ENCODE measurements at places on chromosomes 7 and 10. TPM values are rescaled to one million over a fixed set of nuclear protein-coding genes. Genes with fewer than 3 reads are reported as not detected.
A peak's percentile ranks its signal among the peaks of the same experiment; 100 is the strongest.

GRCh38 chr10:6052247-6053221, 9.6 kb downstream of the IL2RA start:
- peaks cover 3% of the 10 kb centered on the region for H3K27me3 ChIP-seq
- H3K4me1 ChIP-seq: peaks cover 13% of the 10 kb centered on the region
- H3K4me3 ChIP-seq: no peak overlapping the region
- H3K36me3 ChIP-seq: no peaks in the 10 kb centered on the region

Gene ECHDC3
- total RNA-seq: 15.3 TPM

Gene OR13A1
- total RNA-seq: not detected

DNA sequence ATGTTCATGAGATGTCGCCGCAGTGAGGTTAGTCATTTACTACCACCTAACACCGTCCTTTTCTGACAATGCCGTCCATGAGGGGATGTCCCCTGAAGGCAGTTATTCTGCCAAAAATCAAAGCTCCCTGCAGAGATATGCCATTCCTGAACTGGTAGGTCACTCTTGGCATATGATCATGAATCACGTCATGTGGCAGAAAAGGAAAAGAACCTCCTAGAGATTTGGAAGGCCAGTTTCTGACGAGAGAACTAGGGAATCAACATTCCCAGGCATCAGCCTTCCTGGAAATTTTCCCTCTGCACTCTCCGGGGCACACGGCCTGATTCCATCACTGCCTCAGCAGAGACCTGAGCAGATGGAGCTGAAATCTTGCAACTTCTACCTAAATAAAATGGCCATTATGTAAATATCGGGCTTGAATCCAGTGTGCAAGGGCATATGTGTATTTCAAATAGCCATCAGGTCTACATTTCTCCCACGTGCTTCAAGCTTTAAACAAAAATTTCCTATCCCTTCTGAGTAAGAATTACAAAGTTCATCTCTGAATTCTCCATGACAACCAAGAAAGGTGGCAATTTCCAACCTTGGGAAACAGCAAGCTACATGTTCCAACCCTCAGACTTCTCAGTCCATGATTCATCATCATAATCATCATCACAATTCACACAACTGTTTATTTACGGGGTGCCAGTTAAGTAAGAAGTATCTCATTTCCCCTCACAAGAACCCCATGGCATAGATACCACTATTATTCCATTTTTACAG, 46.5 kb downstream of the AMPH start:
- no peaks in the 10 kb centered on the region for H3K27me3 ChIP-seq
- H3K27ac ChIP-seq: no peak overlapping the region
- H3K4me1 ChIP-seq: no peaks in the 10 kb centered on the region
- no peak for DNase-seq
- no peak overlapping the region for H3K4me3 ChIP-seq
- H3K36me3 ChIP-seq: no peaks in the 10 kb centered on the region

GRCh38 chr7:102046373-102047117, 229.1 kb downstream of the CUX1 start:
- no peaks in the 10 kb centered on the region for H3K27me3 ChIP-seq
- peaks cover 30% of the 10 kb centered on the region for H3K4me1 ChIP-seq
- no peak overlapping the region for H3K4me3 ChIP-seq
- no peak for DNase-seq

GRCh38 chr7:28732071-28732869, 225.9 kb downstream of the TRIL start:
- H3K4me3 ChIP-seq: no peak overlapping the region
- peaks cover 2% of the 10 kb centered on the region for H3K27me3 ChIP-seq
- no peak for DNase-seq
- H3K27ac ChIP-seq: no peak overlapping the region
- no peaks in the 10 kb centered on the region for H3K36me3 ChIP-seq

Gene INA
- 0.42 TPM for total RNA-seq

DNA sequence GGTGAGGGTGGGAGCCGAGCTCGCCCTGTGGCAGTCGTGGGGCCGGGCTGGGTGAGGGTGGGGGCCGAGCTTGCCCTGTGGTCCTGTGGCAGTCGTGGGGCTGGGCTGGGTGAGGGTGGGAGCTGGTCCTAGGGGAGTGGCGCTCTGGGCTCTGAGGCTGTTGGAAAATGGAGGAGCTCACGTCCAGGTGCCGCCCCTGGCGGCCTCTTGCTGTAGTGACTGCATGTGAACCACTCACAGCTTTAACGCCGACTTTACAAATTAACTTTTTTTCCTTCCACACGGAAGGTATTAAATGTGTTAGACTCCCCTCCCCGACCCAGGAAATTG, 312.6 kb downstream of the WDR37 start:
- H3K4me1 ChIP-seq: no peaks in the 10 kb centered on the region
- DNase-seq: no peak
- no peak overlapping the region for H3K27ac ChIP-seq
- H3K4me3 ChIP-seq: no peak overlapping the region

GRCh38 chr7:38066391-38066790, 111.7 kb upstream of the STARD3NL start:
- H3K27me3 ChIP-seq: peaks cover 4% of the 10 kb centered on the region
- no peak overlapping the region for H3K27ac ChIP-seq
- DNase-seq: no peak

DNA sequence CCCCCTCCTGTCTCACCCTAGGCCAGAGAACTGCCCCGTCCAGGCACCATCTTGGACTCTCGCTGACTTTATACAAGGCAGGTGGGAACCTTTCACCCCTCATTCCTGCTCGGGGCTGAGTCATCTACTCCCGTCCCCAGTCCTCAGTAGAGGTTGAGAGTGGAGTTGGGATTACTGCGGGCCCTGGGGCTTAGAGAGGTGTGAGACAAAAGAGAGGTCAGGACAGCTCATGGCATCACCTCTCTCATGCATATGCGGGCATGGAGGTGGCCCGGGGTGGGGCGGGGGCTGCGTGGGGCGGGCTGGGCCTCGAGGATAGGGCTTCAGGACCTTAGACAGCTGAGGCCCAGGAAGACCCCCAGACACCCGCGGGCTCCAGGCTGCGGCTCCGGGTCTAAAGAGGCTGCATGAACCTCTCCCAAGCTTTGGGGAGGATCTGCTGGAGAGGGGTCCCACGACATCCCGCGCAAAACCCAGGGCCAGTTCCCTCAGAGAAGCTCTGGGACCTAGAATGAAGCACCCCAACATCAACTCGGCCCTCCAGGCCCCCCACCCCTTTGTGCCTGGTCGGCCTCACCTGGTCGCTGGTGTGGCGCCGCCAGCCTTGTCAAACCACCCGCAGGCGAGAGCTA, 317 bp downstream of the PDZD7 start:
- no peaks in the 10 kb centered on the region for H3K27me3 ChIP-seq
- H3K4me3 ChIP-seq: peak overlapping the region; percentile 51
- no peak for DNase-seq
- peaks cover 10% of the 10 kb centered on the region for H3K36me3 ChIP-seq
- H3K4me1 ChIP-seq: peaks cover 34% of the 10 kb centered on the region

DNA sequence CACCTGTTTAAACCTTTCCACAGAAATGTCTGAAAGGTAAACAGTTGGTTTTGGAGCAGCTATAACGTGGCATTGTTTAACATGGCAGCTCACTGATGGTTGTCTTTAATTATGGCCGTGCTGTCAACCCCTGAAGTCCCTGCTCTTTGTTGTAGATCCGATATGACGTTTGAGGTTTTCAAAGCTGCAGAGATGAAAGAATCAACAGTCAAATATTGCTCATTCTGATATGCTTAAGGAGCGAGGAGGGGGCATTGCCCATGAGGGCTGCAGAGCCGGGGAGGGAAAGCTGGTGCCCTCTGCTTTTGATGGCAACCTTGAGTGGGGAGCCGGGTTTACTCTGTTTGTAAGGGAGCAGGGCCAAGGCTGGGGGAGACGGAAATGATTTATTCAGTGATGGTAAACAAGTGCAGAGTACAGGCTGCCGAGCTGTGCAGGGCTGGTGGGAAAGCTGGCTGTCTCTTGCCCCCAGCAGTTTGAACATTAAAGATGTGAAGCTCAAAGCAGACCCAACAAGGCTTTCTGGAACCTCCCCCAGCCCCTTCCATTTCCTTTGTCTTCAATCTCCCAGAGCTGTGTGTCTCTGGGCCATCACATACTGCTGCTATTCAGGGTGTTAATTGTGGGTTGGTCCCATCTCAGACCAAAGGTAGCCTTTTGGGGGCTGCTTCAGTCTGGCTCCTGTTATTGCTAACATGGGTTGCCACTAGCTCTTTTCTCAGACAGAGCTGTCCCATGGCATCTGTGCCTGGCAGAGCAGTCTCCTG, 345.5 kb downstream of the LRMDA start:
- no peaks in the 10 kb centered on the region for H3K4me1 ChIP-seq
- no peaks in the 10 kb centered on the region for H3K36me3 ChIP-seq
- no peaks in the 10 kb centered on the region for H3K27me3 ChIP-seq
- DNase-seq: no peak
- H3K27ac ChIP-seq: no peak overlapping the region

Gene NKX2-3
- total RNA-seq: not detected
